Liver (tissue), 10 donors: ENCODE measurements at places on chromosomes 2 and 18.

- H3K4me1 ChIP-seq = no peaks in the 10 kb centered on the region
- DNase-seq = no peak
- H3K27ac ChIP-seq = no peak overlapping the region
- H3K36me3 ChIP-seq = no peaks in the 10 kb centered on the region
- H3K27me3 ChIP-seq = no peaks in the 10 kb centered on the region
- H3K4me3 ChIP-seq = no peak overlapping the region
Measured at GRCh38 chr2:12330916-12331315, 385.8 kb upstream of the TRIB2 start.

GRCh38 chr18:66226782-66227181 is 377.1 kb downstream of the CDH19 start:
- no peak overlapping the region for H3K4me3 ChIP-seq
- DNase-seq = no peak
- H3K4me1 ChIP-seq = no peaks in the 10 kb centered on the region
- no peaks in the 10 kb centered on the region for H3K36me3 ChIP-seq

- H3K27ac ChIP-seq = no peak overlapping the region
- H3K27me3 ChIP-seq = no peaks in the 10 kb centered on the region
- no peaks in the 10 kb centered on the region for H3K36me3 ChIP-seq
- no peaks in the 10 kb centered on the region for H3K4me1 ChIP-seq
- no peak for DNase-seq
Measured at GRCh38 chr2:126029316-126029715, 626.6 kb upstream of the GYPC start.

DNA sequence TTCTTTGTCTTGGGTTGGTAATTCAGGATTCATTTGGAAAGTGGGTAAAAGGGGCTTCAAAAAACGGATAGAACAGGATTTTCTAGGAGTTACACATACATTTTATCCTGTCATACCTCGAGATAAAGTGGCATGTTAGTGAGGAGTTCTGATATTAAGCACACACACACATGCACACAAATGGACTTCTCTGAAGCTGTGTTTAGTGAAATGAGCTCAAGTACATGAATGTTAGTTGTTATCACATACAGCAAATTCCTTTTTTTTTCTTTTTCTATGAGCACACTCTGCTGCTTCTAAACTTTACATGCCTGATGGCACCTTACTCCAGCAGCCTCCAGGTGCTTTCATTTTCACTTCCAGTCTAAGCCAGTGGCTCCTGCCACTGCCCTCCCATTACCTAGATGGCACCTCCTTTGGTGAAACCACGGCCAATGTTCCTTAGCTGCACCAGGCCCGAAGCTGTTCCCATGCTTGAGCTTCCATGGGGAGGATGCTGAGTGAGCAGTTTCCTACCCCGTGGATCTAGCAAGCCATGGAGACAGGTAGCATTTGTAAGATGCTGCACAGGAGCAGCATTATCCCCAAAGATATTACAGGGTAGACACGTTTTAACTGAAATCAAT is 49.7 kb downstream of the STAT1 start:
- H3K4me3 ChIP-seq = no peak overlapping the region
- no peaks in the 10 kb centered on the region for H3K27me3 ChIP-seq
- H3K4me1 ChIP-seq = no peaks in the 10 kb centered on the region
- H3K36me3 ChIP-seq = peaks cover 46% of the 10 kb centered on the region
